ENCODE measurements at places on chromosomes 4 and X.

DNA sequence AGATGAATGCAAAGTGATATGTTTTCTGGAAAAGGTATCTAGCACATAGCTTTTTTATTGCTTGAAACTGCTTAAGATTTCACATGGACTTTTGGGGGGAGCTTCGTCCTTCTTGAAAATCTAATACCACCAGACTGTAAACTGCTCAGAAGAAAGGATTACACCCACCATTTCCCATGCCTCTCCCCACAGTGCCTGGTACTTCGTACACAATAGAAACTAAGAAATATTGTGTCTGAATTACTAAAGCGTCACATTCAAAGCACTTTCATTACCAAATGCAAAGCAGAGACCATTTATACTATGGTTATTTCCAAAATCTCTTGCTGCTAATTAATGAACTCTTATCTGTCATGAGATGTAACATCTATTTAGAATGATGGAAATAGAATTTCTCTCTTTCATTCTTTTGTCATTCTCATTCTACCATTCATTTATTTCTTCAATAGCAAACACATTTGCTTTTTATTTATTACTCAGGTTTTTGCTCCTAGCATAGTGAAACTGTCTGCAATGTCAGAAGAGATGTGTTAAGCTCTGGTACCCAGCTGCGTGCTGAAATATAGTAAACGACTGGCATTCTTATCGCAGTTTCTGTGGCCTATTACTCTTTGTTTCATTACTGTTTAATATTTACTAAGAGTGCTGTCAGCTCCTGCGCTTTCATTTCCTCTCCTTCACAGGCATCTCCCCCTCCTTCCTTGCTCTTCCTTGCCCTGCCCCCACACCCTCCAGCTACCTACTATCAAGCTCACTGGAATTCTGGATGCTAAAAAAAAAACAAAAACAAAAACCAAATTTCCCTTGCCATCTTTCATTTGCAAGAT, 51.4 kb upstream of the RAPGEF2 start:
- no peak for DNase-seq

GRCh38 chr4:143026459-143027170, 158.1 kb upstream of the USP38 start:
- no peak for DNase-seq

GRCh38 chrX:153669174-153669890, 4.3 kb downstream of the PNCK start:
- no peak for DNase-seq

GRCh38 chrX:10280071-10280470, 123.3 kb downstream of the CLCN4 start:
- no peak for DNase-seq

GRCh38 chr4:20416800-20417199, 165.1 kb downstream of the SLIT2 start:
- DNase-seq = no peak

DNA sequence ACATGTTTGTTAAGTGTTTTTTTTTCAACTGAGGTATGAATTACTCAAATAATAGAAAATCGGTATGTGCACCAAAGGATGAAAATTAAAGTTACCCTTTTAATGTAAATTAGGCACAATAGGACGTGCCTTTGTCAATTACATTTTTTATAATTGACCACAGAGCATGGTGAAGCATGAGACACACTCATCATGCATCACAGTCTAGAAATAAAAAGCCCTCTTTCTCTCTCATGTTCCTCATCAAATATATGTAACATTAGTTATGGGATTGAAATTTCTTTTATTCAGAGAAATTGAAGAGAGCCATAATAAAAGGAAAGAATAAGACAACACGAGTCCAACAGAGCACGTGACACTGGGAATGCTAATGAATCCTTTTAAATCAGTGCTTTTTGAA, 3.5 kb downstream of the GNRHR start:
- DNase-seq = no peak

- DNase-seq = no peak
These were observed 41.0 kb upstream of the PDLIM5 start for GRCh38 chr4:94410678-94411206.

GRCh38 chr4:85970535-85970934, 389.3 kb downstream of the MAPK10 start:
- no peak for DNase-seq

DNA sequence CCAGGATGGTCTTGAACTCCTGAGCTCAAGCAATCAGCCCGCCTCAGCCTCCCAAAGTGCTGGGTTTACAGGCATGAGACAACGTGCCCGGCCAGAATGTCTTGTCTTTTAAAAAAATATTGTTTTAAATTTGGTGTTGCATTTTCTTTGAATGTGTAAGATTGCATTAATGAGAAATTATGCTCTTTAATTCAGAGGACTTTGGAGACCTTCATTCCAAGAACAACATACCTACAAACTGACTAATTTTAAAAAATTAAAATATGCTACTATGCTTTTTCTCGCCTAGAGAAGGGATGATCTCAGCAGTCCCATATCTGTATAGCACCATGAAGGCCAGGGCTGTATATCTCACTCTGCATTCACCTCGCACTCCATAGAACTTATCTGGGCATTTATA, 204.3 kb upstream of the SLC7A11 start:
- DNase-seq = no peak

- DNase-seq = no peak
These were observed 88.3 kb downstream of the NHSL2 start for GRCh38 chrX:71998836-71999509.

DNA sequence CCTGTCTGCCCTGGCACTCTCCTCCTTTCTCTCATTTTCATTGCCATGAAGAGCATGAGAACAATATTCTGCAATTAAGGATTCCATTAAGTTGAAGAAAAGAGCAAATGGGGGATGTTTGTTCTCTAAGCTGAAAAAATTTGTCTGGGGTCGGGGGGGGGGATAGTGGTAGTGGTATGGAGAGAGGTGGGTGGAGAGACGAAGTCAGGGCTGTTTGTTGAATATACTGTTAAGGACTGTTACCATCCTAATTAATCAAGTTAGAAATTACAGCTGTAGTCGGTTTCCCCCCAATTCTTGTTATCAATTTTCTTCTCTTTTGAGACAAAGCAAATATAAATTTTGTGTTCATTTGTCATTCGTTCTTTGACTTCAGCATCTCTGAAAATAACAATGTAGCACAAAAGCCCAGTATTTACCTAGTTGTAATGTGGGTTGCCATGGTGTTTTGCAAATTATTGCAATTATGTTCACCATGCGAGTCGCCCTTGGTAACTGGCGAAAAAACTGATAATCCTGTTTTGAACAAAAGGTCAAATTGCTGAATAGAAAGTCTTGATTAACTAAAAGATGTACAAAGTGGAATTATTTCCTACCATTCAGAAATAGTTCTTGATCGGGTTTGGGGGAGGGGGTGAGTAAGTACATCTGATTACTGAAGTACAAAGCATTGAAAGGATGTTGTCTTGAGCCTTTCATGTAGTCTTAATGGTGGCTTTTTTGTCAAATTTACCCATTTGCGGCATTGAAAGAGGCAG, 139.1 kb downstream of the ARX start:
- no peak for DNase-seq

GRCh38 chrX:42686296-42686695, 91.7 kb downstream of the PPP1R2C start:
- no peak for DNase-seq

DNA sequence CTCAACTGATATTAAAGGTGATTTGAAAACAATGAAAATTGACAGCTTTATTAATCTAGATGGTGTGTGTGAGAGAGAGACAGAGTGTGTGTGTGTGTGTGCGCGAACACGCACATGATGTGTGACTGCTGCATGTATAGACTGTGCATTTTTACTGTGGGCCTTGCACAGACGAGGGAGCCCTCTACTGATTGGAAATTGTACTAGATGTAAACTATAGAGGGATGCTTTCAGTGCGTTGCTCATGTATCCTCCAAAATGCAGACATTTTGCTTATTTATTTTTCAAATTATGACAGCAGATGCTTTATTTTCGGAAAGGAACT, 168.4 kb upstream of the GK2 start:
- no peak for DNase-seq

DNA sequence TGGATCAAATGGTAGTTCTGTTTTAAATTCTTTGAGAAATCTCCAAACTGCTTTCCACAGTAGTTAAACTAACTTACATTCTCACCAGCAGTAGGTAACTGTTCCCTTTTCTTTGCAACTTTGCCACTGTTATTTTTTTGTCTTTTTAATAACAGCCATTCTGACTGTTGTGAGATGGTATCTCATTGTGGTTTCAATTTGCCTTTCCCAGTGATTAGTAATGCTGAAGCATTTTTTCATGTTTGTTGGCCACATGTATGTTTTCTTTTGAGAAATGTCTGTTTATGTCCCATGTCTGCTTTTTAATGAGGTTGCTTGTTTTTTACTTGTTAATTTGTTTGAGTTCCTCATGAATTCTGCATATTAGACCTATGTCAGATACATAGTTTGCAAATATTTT, 198.8 kb downstream of the RAB28 start:
- DNase-seq = no peak

DNA sequence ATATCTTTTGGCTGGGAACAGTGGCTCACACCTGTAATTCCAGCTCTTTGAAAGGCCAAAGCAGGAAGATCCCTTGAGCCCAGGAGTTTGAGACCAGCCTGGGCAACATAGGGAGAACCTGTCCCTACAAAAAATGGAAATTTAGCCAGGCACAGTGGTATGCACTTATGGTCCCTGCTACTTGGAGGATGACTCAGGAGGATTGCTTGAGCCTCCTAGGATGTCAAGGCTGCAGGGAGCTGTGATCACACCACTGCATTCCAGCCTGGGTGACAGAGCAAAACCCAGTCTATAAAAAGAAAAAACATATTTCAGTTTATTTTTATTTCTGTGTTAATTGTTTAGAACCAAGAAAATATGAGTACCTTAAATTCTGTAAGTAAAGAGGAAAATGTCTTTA, 123.7 kb downstream of the CBR4 start:
- DNase-seq = no peak

- no peak for DNase-seq
These were observed 90.8 kb upstream of the SHISA3 start for GRCh38 chr4:42306221-42307109.

- DNase-seq = no peak
These were observed 4.6 kb upstream of the KANTR start for GRCh38 chrX:53089224-53089842.

GRCh38 chr4:152346526-152346925, 189.4 kb downstream of the FBXW7 start:
- no peak for DNase-seq

GRCh38 chr4:26238426-26238777, 82.4 kb upstream of the RBPJ start:
- no peak for DNase-seq

GRCh38 chr4:8838961-8839431, 32.6 kb downstream of the HMX1 start:
- DNase-seq = no peak

GRCh38 chr4:38456096-38456495, 207.9 kb upstream of the KLF3 start:
- no peak for DNase-seq

- DNase-seq = no peak
These were observed 101.6 kb upstream of the PPARGC1A start for GRCh38 chr4:23991444-23991843.

DNA sequence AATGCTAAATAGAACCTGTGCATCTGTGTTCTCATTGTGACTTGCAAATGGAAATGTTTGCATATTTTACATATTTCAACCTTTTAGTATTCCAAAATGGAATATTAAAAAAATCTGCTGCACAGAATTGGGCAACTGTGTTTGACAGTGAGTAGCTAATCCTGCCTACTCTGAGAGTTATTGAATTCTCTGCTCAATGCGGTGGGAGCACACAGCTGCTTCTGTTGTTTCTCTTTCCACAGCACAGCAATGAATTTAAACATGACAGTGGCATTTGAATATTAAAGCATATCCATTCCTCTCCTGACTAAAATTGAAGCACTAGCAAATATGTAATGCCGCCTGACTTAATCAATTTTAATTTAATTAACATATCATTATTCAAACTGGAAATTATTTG, 366.6 kb downstream of the GASK1B start:
- no peak for DNase-seq

- DNase-seq = no peak
These were observed 39.1 kb upstream of the CDKN2AIP start for GRCh38 chr4:183405303-183405702.

- DNase-seq = no peak
These were observed 133.2 kb downstream of the ZAR1 start for GRCh38 chr4:48623182-48623780.

- DNase-seq = no peak
These were observed 166.2 kb downstream of the WDFY3 start for GRCh38 chr4:84800256-84800655.

DNA sequence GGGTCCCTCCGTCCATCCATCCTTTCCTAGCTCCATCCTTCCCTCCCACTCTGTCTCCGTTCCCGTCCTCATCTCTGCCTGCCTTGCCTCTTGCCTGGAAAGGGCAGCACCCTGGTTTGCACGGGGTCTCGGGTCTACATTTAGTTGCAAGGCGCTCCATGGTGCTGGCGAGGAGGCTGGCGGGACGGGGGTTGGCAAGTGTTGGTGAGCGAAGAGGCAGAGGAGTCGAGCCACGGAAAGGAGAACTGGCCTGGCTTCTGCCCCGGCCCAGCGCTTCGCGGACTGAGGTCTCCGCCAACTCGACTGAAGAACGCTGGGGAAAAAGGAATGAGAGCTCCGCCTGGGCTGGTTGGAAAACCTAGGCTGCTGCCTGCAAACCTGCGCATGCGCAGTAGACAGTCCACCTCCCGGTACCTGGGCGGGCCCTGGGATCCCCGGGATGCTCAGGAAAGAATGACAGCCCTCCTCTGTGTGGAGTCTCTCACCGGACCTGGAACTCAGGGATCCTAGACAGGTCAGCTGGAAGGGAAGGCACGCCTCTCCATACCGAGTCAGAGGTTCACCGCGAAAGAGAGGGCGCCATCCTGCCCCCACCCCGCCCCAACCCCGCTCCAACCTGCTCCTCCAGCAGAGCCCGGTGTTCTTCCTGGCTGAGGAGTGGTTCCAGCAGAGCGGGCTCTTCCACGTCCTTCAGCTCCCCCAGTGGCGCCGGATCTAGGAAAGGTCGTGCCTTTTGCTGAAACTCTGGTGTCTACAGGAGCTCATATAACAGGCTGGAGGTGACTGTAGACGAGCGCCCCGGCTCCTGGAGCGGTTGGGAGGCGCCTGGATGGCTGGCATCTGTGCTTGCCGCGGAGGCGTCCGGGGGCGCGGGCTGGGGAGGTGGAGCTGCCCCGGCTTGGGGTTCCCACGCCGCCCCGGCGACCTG, 6.0 kb downstream of the FRG2 start:
- DNase-seq = no peak

DNA sequence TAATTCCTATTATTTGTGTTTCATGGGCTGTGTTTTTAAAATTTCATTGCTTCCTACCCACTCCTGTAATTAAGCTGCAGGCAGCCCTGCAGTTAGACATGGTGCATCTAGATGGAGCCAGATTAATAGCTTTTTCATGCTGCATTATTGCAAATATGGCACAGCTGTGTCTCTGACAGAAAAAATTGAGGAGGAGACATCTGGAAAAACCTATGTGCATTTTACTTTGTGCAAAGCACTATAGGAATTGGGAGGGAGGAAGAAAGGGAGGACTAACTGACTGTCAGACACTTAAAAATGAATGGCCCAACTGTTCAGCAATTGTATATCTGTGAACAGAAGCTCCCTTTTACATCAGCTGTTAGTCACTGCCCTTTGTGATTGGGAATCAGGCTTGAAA, 8.1 kb upstream of the RPGR start:
- DNase-seq = no peak

- DNase-seq = no peak
These were observed 373 bp downstream of the ELOVL6 start for GRCh38 chr4:110198049-110198434.
